ENCODE measurements at places on chromosomes 5 and 9.

- no peak for DNase-seq
Observed at GRCh38 chr5:90037646-90038045, 371.9 kb downstream of the CETN3 start.

- DNase-seq, result no peak
Observed at GRCh38 chr9:108478431-108479332, 377.1 kb downstream of the ACTL7B start.

DNA sequence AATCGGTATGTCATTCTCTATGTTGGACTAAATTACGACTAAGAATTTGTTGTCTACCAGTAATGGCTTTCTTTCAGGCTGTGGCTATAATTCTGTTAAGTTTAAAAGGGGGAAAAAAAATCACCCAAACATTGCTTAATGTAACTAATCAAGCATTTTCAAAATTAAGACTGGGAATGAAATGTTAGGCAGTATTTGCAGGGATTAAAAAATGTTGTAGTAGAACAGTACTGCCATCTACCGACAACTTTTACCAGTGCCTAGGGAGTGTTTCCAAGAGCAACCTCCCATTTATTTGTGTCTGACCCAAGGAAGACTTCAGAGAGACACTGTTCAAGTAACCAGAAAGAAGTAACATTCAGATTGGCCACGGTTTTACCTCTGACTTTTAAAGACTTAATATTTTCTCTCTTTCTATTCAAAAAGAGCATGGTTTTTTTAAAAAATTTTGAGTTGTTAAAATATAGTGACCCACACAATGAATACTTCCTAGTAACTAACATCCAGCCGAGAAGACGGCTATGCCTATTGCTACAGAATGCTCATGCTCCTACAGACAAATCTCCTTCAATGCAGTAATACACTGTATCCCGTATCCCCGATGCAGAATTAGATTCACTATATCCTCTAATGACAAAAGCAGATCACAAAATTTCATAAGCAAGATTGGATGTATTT, 92.4 kb downstream of the ARL15 start:
- DNase-seq, result peak; percentile 40

DNA sequence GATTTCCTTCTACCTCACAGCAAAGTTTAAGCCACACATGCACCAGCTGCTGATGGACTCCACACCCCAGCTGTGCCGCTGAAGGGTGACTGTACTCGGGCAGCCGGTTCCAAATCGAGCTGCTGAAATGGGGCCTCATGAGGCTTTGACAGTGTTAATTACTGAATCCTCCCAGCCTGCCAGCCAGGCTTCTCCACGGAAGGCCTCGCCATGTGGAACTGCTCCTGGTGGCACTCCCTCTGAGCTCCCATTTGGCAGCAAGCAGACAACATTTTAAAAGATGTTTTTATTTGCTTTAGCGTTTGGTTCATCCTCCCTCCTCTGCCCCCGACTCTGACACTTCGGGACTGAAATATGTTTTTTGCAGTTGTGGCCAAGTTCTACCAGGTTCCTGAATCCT, 479.4 kb upstream of the MPDZ start:
- no peak for DNase-seq

GRCh38 chr5:154479160-154479943, 1.3 kb upstream of the HAND1 start:
- DNase-seq, result no peak

- DNase-seq, result no peak
Observed at GRCh38 chr5:41637869-41638268, 127.5 kb upstream of the PLCXD3 start.

DNA sequence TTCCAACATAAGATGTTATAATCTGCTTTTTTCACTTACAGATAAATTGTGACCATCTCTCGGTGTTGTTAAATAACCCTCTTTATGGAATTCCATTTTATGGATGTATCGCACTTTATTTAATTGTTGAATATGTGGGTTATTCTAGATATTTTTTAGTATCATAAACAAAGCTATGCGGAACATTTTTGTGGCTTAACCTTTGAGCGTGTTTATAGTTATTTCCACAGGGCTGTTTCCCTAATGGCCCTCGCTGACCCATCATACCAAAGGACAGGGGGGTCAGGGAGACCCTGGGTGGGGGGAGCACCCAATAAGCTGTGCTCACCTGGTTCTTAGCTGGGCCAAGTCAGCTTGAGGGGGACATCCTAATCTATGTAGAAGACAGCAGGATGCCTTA, 65.3 kb downstream of the NDST1 start:
- DNase-seq, result no peak

DNA sequence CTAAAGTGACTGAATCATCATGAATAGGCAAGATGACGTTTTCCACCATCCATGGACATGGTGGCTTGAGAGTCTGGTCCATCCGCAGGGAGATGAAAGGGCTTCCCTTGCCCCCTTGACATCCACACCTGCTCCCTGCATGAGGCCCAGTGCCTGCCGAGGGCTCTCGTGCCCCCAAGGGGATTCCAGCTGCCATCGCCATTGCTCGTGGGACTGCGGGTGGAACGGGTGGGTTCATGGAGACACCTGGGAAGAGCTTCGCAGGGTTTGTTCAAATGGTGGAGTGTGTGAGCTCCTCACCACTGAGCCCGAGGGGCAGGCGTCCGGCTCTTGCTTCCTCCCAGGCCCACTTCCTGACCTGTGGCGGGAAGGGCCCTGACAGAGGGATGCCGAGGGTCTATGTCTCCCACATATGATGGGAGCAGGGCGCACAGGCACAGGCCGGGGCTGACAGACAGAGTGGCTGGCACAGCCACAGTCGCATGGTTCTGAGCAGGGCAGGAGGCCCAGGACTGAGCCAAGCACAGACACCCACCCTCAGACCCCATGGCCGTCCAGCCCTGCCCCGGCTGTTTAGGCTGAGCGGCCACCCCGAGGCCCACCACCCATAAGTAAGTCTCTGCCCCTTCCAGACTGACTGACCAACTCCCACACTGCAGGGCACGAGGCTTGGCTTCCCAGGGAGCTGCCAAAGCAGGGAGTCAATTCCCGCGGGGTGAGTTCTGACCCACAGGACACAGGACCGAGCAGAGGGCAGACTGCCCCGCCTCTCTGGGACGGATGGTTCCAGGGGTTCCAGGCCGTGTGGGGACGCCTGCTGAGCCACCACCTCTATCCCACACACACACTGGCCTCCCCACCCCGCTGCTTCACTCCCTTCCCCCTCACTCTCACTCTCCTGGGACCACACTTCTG, 70.0 kb upstream of the PPP1R26 start:
- no peak for DNase-seq

DNA sequence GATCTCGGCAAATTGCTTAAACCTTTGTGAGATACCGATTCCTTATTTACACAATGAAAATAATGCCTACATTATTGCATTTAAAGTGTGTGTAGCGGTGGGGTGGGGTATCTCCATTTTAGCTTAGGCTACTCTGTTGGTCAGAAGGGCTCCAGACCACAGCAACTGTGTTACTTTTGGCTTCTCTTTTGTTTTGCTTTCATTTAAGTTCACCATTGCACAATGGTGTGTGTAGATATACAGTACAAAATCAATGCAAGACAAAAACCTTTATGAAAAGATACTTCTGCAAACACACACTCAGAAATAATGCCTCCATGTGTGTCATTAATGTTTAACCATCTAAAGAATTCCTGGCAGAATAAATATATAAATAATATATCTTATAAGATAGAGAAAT, 279.4 kb downstream of the FBXL17 start:
- no peak for DNase-seq

DNA sequence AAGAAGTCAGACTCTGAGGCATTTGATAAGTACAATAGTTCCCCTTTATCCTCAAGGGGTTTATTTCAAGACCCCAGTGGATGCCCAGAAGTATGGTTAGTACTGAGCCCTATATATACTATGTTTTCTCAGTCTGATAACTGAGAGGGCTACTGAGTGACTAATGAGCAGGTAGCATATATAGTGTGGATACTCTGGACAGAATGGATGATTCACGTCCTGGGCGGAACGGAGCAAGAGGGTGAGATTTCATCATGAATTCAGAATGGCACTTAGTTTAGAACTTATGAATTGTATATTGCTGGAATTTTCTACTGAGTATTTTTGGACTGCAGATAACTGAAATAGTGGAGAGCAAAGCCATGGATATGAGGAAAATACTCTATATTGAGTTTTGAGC, 457.6 kb downstream of the PLK2 start:
- DNase-seq, result no peak

DNA sequence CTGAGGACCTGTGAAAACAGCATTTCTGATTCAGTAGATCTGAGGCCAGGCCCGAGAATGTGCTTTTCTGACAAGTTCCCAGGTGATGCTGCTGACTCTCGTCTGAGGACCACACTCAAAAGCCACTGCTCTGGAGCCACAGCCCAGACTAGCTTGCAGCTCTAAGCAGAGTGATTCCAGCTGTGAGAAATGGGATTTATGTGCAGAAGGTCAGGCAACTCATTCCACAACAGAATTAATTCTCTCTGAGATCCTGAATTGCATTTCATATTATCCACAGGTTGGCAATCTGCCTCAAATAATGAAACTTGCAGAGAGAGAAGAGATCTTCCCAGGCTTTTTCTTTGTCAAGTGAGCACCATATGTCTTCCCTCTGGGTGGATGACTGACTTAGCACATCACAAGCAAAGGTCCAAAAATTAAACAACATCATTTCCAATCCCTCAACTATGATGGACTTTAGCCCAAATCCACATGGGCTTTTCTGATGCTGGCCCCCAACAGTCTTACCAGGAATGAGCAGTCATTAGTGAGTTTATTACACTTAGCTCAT, 140.2 kb downstream of the ALDH1A1 start:
- DNase-seq, result no peak

DNA sequence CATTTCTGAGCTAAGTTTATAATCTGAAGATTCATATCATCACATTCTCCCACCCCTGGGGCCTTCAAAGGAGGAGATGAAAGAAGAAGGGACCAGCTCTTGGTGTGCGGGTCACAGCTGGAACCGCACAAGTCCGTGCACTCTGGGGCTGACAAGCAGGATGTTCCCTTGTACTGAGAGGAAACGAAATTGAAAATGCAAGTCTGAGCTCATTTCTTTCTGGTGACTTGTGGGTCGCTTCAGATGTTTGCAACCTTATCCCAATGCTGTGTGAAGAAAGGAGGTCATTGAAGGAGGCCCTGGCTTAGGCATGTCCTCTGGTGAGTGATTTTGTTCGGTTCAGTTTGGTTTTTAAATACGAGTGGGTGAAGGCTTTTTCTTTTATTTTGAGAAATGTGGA, 59.6 kb downstream of the C9orf152 start:
- DNase-seq, result no peak

GRCh38 chr5:78638423-78638822, 10.1 kb downstream of the LHFPL2 start:
- DNase-seq, result peak; percentile 96

GRCh38 chr5:1336749-1337488, 8.0 kb downstream of the CLPTM1L start:
- no peak for DNase-seq

- no peak for DNase-seq
Observed at GRCh38 chr5:154625031-154625430, 130.1 kb upstream of the LARP1 start.

DNA sequence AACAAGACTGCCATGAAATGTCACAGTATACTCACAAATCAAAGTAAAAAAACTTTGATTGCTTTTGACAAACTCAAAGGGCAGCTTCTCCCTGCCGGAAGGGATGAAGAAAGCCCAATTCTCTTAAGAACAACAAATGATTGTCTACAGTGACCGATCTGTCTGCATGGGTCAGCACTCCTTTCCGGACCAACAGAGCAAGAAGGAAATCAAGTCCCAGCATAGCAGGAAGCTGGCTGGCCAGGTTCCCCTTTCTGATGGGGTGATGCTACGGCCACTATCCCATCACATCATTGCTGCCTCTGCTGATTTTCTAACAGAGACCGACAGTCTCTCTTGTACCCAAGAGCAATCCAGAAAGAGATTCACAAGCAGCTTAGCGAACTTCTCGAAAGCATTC, 692 bp downstream of the C1QTNF3 start:
- DNase-seq, result no peak

DNA sequence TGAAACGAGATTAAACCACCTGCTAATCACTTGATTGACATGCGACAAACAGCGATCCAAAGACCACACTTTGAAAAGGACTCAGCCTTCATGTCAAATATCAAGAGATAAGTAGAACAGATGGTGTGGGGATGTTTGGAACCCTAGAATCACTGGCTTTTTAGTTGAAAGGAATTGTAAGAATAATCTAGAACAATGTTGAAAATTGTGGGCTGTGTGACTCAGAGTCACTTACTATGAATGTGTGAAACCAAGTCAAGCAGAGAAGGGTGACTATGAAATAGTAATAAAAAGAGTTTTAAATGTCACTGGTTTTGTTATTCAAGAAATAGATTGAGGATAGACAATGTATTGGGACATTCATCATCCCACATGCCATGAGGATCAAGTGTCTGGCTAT, 14.1 kb upstream of the C1QTNF3 start:
- DNase-seq, result no peak

DNA sequence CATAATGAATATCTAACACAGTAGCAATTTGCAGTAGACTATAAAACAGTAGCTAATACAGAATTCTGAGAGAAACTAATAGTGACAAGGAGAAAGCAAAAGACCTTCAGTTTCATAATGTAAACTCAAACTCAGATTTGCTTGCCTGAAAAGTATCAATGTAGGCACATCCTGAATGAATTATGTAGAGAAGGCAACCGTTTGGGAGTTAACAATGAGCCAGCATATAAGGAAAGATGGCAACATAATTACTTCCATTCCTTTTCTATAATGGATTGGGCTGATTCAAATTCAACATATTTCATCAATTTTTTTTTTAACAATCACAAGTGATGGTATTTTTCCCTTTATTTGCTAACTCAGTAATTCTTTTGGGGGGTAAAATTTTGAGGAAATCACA, 261.6 kb downstream of the SEMA5A start:
- no peak for DNase-seq

DNA sequence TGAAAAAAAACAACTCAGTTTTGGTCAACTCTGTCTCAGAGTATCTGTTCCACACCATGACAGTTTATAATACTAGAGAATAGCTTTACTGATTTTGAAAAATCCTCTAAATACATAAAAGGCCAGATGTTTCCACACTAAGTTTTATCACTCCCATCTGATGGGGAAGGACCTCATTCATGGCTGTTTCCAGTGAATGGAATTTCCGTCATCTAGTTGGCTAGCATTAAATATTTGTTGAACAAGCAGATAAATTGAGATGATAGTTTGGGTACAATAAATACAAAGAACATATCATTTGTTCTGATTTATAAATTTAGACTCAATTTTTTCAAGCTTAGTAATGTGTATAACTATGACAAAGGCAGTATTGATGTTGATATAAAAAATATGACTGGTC, 408.5 kb downstream of the PTPRD start:
- no peak for DNase-seq

DNA sequence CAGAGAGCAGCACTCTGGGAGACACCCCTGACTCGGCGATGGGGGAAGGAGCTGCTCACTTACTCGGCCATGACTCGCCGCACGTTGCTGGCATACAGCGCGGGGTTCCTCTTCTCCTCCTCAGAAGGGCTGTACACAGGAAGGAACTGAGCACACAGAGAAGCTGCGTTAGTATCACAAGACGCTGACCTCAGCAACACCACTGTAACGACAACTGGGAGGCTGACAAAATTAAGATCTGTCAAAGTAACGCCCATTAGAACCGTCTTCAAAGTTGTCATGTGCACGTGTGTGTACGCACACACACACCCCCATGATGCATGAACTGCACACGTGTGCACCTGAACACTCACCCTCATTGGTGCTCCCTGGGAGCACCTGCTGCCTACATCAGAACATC, 32.1 kb upstream of the SLC6A3 start:
- no peak for DNase-seq

GRCh38 chr5:10372726-10373709, 19.5 kb downstream of the MARCHF6 start:
- DNase-seq, result no peak
